ENCODE measurements at places on chromosomes 16 and 17.

DNA sequence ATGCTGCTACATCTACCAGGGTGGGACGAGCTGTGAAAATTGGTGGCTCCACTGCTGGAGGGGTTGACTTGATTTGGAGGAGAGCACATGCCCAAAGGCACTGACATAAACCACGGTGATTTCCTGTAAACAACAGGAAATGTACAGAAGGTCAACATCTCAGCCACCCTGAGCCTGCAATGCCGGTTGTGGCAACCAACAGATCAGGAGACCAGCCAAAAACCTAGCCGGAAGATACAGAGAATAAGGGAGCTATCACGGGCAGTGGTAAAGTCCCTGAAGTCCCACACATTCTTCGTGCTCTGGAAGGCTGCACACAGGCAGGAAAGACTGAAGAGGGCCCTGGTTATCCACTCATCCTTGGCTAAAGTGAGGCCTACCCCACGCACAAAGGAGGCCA is 56.2 kb downstream of the ADCY9 start:
- H3K4me1 ChIP-seq = peaks cover 5% of the 10 kb centered on the region
- H3K27ac ChIP-seq = no peak overlapping the region
- DNase-seq = no peak
- no peak overlapping the region for H3K4me3 ChIP-seq
- no peaks in the 10 kb centered on the region for H3K27me3 ChIP-seq

DNA sequence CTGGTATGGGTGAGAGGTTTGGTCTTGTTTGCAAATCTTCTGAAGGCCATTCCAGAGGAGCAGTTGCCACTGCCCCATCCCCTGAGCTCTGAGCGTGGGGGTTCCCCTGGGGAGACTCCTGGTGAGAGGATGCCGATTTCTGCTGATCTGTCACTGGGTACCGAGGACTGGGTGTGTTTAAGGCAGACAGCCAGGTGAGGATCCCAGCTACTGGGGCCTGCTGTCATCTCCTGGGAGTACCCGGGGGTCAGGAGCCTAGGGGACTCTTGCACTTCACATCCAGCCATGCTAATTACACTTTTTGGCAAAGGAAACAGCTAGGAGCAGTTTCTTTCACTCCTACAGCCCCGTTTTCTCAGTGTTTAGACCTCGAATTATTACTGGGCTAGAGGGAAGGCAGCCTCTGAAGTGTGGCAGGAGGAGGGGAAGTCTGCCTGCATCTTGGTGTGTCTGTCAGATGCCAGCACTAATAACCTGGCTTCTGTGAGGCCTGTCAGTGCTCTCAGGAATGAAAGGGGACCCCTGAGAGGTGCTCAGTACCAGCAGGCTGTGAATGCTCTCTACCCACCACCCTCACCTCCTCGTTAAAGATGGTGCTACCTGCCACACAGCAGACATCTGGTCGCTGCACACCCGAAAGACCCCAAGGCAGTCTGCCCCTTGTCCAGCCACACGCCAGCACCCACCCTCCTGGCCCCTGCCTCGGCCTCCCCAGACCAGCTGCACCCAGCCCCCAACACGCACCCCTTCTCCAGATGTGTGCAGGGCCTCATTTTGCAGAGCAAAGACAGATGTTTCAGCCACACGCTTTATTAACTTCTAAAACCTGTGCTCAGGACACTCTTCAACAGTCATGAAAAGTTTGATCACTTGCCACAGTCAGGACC is 43.2 kb downstream of the SNX20 start:
- no peaks in the 10 kb centered on the region for H3K4me1 ChIP-seq
- H3K36me3 ChIP-seq = peaks cover 3% of the 10 kb centered on the region
- H3K4me3 ChIP-seq = no peak overlapping the region

DNA sequence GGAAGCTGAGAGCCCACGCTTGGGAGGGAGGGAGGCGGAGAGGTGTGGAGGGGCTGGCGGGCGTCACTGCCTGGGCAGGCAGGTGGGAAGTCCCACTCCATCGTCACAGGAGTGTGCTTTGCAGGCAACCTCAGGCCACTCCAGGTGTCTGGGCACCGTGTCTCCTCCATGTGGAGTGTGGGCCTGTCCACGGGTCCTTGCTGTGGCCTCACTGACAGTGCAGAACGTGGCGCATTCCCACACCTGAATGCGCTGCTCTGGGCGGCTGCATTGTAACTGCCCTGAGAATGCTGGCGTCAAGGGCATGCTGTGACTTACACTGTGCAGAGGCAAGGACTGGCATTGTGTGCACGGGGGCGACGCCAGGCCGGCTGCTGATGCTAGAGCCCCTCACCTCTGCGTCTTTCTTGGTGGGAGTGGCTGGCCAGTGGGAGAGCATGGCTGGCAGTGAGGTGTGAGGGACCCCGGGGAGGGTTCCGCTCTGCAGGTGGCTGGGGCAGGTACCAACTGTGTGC is 66.4 kb downstream of the BANP start:
- DNase-seq = no peak
- H3K27ac ChIP-seq = no peak overlapping the region
- H3K36me3 ChIP-seq = peaks cover 43% of the 10 kb centered on the region

DNA sequence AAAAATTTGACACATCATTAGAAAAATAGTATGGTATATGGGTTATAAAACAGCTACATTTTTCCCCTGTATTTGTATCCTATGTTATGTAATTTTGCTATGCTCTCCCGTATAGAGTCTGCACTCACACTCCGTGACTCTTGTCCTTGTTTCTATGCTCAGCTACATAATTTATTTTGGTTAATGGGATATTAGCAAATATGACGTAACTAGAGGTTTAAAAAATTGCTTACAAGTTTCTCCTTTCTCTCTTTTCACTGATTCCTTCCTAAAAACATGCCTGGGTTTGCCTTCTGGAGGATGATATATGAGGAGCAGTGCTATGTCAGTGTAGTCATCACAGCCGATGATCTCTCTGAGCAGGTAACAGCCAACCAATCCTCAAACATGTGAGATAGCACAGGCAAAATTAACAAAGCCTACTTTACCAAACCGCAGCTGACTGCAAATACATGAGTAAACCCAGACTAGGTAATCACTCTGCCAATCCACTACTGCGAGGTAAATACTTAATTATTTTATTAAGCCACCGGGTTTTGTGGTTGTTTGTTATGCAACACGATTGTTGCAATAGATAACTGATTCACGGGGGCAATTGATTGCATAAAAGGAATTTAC is 126.9 kb downstream of the KIF2B start:
- no peak overlapping the region for H3K27ac ChIP-seq
- no peaks in the 10 kb centered on the region for H3K4me1 ChIP-seq
- H3K4me3 ChIP-seq = no peak overlapping the region
- H3K27me3 ChIP-seq = no peaks in the 10 kb centered on the region
- no peaks in the 10 kb centered on the region for H3K36me3 ChIP-seq

DNA sequence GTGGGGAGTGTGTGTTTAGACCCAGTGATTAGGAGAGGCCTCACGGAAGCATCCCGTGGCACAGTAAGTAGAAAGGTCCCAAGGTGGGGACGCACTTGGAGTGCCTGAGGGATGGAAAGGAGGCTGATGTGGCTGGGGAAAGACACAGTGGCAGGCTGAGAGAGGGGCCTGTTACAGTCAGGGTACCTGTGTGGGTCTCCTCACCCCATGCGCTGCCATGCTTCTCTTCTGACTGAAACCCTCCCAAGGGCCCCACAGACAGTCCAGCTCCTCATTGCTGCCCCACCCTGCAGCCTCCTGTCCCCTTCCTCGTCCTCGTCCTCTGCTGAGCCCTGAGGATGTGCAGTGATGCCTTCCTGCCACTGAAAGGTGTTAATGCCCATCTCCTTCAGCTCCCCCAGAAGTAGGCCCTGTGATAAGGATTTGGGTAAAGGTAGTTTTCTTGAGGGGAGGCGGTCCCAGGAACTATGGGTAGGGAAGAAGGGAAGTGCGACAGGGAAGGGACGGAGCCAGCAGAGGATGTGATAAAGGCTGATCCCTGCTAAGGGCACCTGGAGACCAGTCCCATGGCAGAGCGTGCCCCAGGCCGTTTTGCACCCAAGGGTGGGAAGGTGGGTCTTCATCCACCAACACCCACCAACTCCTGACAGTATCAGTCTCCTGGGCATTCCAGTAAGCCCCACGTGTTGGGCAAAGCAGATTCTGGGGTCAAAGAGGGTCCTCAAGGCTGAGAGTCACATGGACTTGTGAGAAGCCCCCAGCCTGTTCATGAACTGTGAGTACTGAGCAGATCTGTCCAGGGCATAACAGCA is 237.2 kb downstream of the GSG1L start:
- no peak for DNase-seq
- no peaks in the 10 kb centered on the region for H3K4me1 ChIP-seq
- H3K27ac ChIP-seq = no peak overlapping the region
- H3K27me3 ChIP-seq = no peaks in the 10 kb centered on the region
- no peak overlapping the region for H3K4me3 ChIP-seq
- H3K36me3 ChIP-seq = no peaks in the 10 kb centered on the region

GRCh38 chr16:76195056-76195455 is 82.1 kb upstream of the CNTNAP4 start:
- no peaks in the 10 kb centered on the region for H3K36me3 ChIP-seq
- H3K27ac ChIP-seq = no peak overlapping the region

DNA sequence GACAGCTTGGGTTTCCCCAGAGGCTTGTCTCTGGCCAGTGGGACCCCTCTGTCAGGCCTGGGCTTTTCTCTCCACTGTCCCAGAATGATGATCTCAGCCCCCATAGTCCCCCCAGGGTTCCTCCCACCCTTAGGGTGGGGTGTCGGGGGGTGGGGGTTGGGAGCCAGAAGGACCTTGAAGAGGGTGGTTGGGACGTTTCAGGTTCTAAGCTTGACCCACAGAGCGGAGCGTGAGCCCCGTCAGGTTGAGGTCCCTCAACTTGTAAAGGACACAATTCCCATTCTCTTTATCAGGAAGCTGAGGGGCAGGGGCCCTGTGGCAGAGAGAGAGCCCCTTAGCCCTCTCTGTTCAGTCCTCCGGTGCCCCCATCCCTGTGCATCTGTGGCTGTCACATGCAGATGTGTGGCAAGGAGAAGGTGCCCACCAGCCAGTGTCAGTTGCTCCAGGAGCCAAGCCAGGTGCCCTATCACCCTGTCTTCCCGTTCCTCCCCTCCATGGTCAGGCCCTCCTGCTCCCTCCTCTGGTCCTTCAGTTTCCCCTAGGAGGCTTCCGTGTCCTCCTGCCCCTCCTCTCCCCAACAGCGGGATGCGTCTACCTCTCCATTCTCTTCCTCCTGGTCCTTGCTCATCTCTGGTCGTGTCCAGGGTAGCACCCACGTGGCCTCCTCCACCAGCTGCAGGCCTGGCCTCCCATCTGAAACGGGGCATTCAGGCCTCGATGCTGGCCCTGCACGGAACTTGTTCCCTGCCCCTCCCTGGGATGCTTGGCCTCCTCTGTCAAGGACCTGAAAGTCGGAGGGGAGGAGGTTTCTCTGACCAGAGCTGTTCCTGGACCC is 1.5 kb upstream of the NTN3 start:
- no peak overlapping the region for H3K4me3 ChIP-seq
- H3K27me3 ChIP-seq = peaks cover 58% of the 10 kb centered on the region
- no peaks in the 10 kb centered on the region for H3K36me3 ChIP-seq
- no peak overlapping the region for H3K27ac ChIP-seq
- no peak for DNase-seq

DNA sequence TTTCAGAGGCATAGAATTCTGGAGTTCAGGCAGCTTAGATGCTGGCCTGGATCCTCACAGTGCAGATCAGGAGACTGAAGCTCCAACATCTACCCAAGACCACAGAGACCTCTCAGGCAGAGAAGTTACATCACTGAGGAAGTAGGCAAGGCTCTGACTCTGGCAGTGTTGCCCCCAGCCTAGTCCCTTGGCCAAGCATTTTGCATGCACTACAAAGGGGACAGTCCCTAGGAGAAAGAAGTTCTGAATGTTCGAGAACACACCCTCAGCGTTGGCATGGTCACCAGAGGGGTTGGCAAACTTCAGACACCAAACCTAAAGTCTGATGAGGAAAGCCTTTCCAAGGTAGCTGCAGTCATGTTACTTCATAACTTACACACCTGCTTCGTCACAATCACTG is 2.5 kb downstream of the RANBP10 start:
- peaks cover 11% of the 10 kb centered on the region for H3K36me3 ChIP-seq
- H3K4me1 ChIP-seq = peaks cover 7% of the 10 kb centered on the region
- no peaks in the 10 kb centered on the region for H3K27me3 ChIP-seq
- no peak overlapping the region for H3K27ac ChIP-seq
- DNase-seq = no peak

DNA sequence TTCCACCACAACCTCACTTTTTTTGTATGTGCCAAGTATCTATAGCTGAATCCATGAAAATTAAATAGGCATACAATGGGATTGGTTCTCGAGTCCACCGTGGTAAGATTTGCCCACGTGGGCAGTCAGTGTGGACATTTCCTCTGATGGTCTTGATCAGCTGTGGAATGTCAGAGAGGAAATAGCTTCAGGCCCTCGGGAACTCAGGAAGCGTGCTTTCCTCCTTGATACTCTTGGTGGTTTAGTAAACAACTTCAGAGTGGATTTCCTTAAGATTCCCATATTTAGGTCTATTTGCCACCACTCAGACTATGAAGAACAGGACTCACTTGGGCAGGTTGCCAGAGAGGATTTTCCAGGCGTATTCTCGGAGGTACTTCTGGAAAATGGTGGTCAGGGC is 152.5 kb downstream of the VPS53 start:
- H3K27me3 ChIP-seq = no peaks in the 10 kb centered on the region
- H3K36me3 ChIP-seq = peaks cover 10% of the 10 kb centered on the region
- no peak overlapping the region for H3K4me3 ChIP-seq
- no peak overlapping the region for H3K27ac ChIP-seq
- H3K4me1 ChIP-seq = peaks cover 7% of the 10 kb centered on the region

DNA sequence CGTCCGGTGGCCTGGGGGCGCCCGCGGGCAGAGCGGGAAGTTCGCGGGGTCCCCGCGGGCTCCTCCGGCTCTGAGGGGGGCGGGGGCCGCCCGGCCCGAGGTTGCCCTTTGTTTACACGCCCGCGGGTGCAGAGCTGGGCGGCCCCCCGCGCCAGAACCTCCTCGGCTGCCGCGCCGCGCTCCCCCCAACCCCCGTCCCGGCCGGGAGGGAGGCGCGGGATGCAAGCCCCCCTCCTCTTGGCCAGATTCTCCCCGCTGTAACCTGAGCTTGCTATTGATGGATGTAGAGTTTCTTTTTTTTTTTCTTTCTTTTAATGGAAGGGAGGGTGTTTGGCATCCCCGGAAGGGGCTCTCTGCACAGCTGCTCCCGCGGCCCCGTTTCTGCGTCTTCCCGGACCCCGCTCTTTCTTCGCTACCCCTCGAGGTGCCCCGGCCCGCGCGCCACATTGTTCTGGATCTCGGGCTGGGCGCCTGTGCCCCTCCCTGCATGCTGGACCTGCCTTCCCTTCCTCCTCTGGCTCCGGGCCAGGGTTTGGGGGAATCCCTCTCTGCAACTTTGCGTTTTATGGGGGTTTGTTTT is 646 bp downstream of the CBX2 start:
- H3K36me3 ChIP-seq = peaks cover 20% of the 10 kb centered on the region
- peak overlapping the region; percentile 91 for H3K4me3 ChIP-seq
- H3K27me3 ChIP-seq = no peaks in the 10 kb centered on the region
- H3K4me1 ChIP-seq = peaks cover 10% of the 10 kb centered on the region
- H3K27ac ChIP-seq = no peak overlapping the region
- DNase-seq = no peak
